Spinal cord (tissue), 10 donors: ENCODE measurements at places on chromosomes 16 and 17. TPM values are rescaled to one million over a fixed set of nuclear protein-coding genes. Genes with fewer than 3 reads are reported as not detected.

DNA sequence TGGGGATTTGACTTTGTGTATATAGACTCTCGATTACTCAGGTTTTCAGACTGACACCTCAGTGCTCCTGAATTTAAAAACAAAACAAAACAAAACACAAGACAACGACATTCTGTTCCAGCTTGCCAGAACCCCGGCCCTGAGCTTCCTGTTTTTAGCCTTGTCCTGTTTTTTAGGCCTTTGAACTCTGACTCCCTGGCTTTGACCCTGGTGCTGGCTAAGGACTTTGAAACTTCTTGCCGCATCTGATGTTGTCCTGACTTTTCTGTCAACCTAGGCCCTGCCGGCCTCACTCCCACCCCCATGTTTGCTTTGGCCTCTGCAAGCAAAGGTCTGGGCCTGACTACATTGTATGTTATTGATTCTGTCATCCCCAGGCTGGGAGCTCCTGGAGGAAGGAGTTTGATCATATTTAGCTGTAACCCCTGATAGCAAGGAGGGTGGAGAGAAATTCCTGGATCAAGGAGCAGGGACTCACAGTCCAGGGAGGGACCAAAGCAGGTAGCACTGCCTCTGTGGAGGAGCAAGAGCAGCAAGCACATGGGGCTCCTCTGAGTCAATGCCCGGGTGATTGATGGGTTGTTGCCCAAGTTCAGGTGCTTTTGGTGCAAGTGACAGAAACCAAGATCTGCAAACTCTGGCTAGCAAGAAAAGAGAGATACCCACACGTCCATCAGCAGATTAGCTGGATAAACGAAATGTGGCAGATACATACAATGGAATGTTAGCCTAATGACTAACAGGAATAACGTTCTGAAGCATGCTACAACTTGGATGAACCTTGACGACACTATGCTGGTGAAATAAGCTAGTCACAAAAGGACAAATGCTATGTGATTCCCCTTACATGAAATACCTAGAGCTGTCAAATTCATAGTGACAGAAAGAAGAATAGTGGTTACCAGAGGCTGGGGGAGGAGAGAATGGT is 7.7 kb downstream of the CCL16 start:
- DNase-seq: no peak

DNA sequence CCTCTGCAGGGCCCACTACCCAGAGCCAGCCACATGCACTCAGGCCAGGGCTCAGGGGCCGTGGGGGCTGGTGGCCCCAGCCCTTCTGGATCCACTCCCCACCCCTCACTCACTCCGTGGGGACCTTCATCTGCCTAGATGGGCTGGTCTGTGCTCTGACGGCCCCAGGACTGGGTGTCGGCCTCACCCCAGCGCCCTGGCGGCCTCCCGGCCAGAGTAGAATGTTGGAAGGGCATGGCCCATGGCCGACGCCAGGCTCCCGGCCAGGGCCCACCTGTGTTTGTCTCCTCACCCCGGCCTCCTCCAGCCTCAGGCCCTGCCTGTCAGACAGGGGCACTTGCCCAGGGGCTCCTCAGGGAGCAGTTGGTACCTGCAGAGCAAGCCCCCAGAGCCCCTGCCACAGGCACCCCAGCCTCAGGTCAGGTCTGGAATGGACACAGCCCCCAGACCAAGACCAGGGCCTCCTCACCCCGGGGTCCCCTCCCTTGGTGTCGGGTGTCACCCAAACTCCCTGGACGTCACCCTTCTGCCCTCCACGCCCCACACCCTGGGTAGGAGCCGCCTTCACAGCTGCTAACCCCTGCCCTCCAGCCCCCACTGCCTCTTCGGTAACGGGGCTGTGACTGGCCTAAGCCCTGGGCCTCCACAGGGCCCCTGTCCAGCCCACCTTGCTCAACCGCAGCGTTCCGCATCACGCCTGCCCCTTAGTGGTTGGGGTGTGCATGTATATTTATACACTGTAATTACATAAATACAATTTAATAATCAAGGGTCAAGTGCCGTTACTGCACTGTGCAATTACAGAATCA is 3.0 kb upstream of the CDH15 start:
- no peak for DNase-seq

DNA sequence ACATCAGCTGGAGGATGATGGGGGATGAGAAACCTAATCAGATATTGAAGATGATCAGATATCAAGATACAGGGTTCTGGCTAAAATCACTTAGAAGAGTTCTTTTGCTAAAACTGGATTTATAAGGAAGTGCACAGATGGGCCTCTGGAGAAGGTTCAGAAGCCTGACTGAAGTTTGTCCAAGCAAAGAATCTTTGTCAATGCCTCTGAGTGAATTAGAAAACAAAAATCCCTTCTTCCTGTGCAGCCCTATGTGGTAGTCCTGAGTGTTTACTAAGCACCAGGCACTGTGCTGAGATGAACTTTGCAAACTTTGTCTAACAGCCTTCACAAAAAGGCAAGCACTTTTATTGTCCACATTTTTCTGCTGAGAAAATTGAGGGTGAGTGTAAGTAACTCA is 11.4 kb upstream of the CENPV start:
- no peak for DNase-seq

DNA sequence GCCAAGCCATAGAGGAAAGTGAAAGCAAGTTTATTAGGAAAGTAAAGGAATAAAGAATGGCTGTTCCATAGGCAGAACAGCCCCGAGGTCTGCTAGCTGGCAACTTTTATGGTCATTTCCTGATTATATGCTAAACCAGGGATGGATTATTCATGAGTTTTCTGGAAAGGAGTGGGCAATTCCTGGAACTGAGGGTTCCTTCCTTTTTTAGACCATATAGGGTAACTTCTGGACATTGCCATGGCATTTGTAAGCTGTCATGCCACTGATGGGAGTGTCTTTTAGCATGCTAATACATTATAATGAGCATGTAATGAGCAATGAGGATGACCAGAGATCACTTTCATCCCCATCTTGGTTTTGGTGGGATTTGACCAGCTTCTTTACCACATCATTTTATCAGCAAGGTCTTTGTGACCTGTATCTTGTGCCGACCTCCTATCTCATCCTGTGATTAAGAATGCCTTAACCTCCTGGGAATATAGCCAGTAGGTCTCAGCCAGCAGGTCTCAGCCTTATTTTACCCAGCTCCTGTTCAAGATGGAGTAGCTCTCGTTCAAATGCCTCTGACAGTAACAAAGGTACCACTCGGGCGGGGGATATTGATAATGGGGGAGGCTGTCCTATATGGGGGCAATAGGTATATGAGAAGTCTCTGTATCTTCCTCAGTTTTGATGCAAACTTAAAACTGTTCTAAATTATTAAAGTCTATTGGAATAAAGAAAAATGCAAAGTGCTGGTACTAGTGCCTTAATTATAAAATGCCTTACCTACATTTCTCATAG is 38.9 kb upstream of the HELZ start:
- DNase-seq: no peak

Gene CUEDC1
- 14.0 TPM for total RNA-seq

GRCh38 chr17:39625198-39625785 is 1.5 kb upstream of the PPP1R1B start:
- no peak for DNase-seq
